ENCODE measurements at places on chromosomes 4 and X.

DNA sequence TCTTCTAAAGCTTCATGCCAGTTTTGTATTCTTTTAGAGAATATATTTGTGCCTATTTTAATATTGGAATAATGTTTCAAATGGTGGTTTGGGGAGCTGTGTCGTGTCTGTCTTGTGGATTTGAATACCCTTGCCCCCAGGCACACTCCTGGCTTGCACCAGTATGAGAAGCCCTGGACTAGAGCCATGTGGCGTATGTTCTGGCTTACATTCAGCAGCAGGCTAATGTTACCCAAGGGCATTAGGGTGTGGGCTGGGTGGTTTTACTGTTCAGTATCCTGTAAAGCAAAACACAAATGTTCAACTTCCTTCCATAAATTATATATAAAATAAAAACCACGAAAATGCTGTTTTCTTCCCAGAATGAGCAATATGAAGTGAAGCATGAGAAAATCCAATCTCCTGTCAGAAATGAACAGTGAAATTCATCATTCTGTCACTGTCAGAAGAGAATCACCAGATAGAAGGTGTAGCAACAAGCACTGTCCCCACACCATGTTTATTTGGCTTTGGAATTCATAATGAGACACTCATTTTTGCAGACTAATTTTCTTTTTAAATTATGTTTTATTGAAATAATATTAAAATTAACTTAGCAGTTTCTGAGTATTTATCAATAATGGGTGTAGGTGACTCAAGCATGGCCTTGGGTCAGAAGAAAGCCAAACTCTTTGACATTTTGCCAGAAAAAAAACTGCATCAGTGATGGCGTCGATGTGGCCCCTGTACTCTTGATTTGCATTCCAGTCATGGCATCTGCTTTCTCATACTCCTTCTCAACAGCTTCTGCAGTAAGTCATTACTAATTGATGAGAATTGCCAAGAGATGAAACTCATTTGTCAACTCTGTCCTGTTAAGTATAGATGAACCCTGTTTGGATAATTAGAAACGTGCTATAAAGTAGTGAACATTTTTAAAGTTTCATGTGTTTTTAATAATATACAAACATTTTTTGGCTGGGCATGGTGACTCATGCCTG is 43.8 kb downstream of the WWC2 start:
- no peak for DNase-seq

GRCh38 chr4:143701365-143701764 is 890 bp upstream of the FREM3 start:
- no peak for DNase-seq

- DNase-seq, result no peak
Observed at GRCh38 chr4:1533501-1534064, 127.3 kb upstream of the NKX1-1 start.

- no peak for DNase-seq
Observed at GRCh38 chr4:7625071-7625470, 190.3 kb upstream of the PSAPL1 start.

DNA sequence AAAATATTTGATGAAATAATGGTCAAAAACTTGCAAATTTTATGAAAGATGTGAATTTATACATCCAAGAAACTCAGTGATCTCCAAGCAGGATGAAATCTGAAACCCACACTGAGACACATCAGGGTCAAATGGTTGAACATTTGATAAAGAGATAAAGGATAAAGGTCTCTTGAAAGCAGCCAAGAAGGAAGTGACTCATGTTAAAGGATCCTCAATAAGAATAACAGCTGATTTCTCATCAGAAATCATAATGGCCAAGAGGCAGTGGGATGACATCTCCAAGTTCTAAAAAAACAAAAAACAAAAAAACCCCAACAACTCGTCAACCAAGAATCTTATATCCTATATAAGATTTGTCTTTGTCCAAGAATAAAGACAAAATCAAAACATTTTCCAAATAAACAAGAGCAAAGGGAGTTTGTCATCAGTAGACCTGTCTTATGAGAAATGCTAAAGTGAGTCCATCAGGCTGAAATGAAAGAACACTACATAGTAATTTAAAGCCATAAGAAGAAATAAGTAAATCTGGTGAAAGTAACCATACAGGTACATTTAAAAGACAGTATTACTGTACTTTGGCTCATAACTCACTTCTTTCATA is 121.7 kb downstream of the PDS5A start:
- DNase-seq, result no peak

GRCh38 chrX:97332963-97333362 is 449.3 kb downstream of the RPA4 start:
- DNase-seq, result no peak

- DNase-seq, result no peak
Observed at GRCh38 chr4:98641906-98642668, 16.3 kb downstream of the TSPAN5 start.

GRCh38 chr4:177519481-177520260 is 77.4 kb upstream of the AGA start:
- no peak for DNase-seq

GRCh38 chr4:115575851-115576250 is 462.4 kb upstream of the NDST4 start:
- no peak for DNase-seq

DNA sequence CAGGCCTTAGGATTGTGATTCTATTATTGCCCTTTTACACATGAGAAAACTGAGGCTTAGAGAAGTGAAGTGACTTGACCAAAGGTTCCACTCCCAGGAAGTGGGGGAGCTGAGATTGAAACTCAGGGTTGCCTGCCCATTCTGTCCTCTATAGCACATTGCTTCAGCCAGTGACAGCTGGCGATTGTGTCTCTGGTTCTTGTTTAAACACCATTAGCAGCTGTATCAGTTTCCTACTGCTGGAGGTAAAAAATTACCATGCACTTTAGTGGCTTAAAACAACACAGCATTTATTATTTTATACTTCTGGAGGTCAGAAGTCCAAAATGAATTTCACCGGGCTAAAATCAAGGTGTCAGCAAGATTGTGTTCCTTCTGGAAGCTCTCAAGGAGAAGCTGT is 205.8 kb upstream of the MAMLD1 start:
- no peak for DNase-seq

DNA sequence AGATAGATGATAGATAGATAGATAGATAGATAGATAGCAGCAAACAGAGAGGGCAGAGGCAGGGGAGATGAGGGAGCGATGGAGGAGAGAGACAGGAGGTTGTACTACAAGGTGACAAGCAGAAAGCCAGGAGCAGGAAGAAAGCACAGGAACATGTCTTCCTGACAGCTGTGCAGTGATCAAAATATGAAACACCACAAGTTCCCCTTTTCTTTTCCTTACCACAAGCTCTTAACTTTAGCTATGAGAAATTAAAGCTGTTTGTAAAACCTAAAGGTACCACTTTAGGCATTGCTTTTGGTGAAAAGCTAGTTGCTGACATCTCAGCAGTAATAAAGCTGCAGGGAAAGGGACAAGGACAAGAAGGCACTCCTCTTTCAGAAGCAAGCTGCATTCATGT is 9.1 kb upstream of the MAGED4B start:
- no peak for DNase-seq

DNA sequence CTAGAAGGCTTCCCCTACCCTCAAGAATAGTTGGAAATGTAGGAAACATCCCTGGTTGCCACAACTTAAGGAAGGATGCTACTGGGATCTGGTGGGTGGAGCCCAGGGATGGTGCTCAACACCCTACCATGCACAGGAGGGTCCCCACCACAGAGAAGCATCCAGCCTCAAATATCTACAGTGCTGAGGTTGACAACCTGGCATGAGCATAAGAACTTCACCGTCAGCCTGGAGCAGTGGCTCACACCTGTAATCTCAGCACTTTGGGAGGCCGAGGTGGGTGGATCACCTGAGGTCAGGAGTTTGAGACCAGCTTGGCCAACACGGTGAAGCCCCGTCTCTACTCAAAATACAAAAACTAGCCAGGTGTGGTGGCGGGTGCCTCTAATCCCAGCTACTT is 24.0 kb upstream of the ASMTL start:
- DNase-seq, result no peak

GRCh38 chr4:24867766-24868296 is 45.0 kb downstream of the CCDC149 start:
- DNase-seq, result no peak

DNA sequence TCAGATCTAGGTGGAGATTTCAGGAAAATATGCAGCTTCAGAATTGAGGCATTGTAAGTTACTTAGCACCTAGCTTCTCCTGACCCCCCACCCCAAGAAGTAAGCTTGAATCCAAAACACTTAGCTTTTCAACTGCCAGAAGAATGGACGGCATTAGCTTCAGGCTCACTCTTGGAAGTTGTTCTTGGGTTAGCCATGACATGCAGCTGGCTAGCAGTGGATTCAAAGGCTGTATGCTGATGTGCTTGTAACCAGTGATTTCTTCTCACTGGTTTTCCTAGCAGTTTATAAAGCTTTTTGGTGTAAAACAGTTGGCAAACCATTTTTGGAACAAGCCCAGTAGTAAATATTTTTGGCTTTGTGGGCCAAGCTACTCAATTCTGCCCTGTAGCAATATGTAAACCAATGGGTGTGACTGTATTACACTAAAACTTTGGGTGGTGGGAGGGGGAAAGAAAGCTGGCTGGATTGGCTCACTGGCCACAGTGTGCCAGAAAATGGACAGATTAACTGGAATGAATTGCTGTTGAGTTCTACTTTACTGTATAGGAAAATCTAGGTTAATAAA is 85.6 kb downstream of the SHROOM2 start:
- DNase-seq, result no peak

DNA sequence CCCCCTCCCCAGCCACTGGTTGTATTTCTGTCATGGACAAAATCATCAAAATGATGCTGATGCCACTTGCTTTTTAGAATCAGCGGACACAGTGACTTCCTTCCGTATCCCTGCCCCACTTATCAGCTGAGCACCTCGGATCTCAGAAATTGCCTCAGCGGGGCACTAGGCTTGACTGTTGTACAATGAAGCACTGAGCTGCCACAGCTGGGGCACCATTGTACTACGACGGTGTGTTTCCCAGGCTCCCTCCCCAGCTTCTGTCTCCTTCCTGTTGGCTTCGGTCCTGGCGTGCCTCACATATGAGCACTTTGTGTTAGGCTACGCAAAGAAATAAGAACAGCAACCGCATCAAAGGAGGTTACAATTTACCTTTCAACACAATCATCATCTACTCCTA is 82.4 kb downstream of the F11 start:
- no peak for DNase-seq

DNA sequence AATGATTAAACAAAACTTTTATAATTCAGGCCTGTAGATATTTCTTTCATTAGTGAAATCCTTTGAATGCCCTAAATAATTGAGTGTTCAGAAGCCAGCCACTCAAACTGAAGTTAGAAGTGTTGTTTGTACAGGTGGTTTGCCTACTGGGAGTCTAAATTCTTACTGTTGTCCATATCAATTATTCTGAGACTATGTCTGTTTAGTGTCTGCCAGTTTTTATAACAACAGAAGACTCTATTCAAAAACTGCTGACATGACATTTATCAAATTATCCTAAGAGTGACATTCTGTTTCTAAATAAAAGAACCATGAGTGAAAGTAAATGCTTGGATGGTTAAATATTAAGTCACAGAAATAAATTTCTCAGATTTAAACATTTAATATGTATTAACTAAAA is 375.1 kb downstream of the FAT4 start:
- no peak for DNase-seq

DNA sequence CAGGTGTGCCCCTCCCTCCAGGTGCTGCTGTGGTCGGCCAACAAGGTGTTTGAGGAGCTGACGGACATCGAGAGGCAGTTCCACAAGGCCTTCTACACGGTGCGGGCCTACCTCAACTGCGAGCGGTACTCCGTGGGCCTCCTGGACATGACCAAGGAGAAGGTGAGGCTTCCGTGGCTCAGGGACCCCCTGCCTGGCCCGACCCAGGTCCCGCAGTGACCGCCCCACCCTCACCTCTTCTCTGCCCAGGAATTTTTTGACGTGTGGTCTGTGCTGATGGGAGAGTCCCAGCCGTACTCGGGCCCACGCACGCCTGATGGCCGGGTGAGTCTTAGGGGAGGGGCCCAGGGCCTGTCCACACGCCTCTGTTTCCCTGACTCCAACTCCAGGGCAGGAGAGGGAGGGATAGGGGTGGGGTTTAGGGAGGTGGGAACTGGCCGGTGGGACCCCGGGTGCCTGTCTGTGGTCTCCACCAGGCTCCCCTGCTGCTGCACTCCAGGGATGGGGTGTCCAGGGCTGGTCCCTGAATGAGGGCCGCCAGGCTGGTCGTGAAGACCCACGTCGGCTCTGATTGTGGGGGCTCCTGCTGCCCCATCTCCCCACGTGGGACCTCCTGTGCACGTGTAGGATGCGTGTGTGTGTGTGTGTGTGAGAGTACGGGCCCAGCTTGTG is 20.1 kb downstream of the ATP5ME start:
- DNase-seq, result no peak

- DNase-seq, result no peak
Observed at GRCh38 chrX:12441381-12442128, 303.3 kb downstream of the FRMPD4 start.

DNA sequence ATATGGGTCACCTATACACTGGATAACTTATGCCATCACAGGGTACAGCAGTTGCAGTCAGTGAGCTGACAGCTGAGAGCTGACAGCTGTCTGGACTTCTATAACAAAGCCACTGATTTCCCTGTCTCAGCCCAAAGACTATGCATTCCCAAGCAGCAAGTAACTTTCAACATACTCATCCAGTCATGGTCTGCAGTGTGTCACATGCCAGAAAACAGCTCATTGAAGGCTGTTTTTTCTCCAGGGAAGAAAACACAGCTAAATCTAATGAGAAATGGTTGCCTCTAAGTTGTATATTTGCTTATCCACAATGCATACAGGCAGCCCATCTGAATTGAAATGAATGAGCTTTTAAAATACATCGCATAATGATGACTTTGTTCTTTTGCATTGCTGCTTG is 6.3 kb downstream of the KIAA1210 start:
- DNase-seq, result no peak

DNA sequence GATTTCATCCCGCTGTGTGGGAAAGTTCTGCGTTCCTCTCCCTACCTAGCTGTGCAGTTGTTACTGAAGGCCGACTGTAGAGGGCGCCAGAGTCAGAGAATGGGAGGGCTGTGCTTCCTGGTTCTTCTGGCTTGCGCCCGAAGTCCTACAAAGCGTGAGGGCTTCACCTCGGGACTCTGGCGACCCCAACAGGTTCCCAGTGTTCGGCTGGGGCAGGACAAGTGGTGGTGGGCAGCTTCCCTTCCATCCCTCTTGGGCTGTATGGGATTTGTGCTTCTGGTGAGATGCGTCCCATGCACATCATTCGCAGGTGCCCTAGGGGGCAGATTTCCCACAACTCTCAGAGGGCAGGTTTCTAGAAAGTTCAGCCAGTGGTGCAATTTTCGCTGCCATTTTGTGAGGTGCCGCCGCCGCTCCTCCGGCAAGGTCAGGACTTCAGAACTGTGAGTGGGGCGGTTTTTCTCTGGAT is 27.3 kb downstream of the CT45A1 start:
- DNase-seq, result no peak

DNA sequence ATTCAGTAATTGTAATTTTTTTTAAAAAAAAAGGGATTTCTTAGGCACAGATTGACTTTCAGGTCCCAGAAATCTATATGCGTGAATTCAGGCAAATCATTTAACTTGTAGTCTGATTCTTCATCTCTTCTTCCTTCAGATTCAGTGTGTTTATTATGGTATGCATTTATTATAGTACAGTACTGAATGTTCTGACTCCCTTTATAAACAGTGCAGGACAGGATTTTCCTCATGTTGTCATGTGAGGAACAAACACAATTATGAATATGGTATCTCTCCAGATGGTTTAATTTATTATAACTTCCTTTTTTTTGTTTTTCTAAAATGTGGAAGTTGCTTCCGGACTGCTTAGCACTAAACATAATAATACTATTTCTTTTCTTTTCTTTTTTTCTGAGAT is 54.2 kb downstream of the RPS3A start:
- DNase-seq, result no peak

All from GM12891 (cell line).